ENCODE measurements at places on chromosomes 4 and X.

DNA sequence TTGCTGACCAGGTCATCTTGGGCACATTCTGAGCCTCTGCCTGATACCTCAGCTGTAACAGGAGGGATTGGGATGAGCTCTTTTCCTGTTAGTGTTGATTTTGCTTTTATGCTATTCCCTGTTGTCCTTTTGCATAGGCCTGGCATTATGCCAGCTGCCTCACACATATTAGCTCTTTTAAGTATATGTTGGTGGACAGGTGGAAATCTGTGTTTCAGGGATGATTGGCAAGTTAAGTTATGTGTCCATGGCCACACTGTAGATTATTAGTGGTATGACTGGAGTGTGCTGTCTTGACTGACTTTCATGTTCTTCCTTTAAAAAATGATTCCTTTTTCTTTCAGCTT lies 28.9 kb downstream of the NSD2 start:
- no peak for DNase-seq

DNA sequence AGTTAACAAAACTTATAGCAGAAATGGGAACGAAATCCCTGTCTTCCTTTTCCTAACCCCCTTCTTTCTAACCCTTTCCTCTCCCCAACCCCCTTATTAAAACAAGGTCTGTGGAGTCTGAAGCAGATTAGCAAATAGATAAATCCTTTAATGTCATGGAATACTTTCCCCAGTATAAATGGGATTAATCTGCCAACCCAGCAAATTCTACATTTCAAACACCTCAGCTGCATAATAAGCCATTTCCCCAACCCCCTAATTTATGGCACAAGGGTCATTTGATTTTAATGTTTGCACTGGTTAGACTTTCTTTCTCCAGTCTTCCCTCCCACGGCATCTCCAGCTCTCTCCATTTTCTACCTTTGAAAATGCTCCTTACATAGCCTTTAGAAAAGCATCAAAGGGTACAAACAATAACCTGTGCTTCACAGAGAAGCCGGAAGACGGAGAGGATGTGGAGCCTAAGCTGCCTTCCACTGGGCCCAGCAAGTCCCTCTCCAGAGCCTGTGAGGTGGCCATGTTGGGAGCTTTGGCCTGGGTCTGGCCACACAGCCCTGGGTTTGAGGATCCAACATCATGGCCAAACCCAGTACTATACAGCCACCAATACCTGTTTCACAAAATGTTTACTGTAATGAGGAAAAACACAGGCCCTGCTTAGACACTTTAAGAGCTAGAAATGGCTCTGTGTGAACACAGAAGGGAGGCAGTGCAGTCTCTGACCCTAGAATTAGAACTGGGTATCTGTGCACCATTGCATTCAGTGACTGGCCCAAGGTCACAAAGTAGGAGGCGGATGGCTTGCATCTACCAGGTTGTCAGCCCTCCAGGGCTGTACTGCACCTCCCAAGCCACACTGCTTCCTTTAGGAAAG lies 56.9 kb upstream of the SPRY1 start:
- no peak for DNase-seq

DNA sequence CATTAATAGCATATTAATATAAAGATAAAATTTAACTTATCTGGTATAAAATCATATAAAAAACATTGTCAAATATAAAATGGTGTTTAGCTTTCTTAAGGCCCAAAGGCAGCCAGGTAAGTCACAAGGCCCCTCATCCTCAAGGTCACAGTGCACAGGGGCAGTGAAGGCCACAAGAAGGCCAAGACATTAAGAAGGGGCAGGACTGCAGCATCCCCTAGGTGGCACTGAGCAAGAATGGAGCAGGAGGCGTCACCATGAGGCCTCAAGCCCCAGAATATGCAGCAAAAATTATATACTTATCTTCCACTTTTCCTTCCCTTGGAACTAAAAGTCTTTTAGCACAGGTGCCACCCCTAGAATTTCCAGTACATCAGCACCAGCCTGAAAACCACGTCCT lies 49.5 kb upstream of the MAGEA8 start:
- no peak for DNase-seq

- peak; percentile 16 for DNase-seq
Measured at GRCh38 chr4:69984030-69984443, 11.7 kb upstream of the STATH start.

- no peak for DNase-seq
Measured at GRCh38 chr4:34200535-34200934, 2043.8 kb downstream of the ARAP2 start.

- DNase-seq, result no peak
Measured at GRCh38 chrX:21014326-21014725, 359.9 kb upstream of the CNKSR2 start.

DNA sequence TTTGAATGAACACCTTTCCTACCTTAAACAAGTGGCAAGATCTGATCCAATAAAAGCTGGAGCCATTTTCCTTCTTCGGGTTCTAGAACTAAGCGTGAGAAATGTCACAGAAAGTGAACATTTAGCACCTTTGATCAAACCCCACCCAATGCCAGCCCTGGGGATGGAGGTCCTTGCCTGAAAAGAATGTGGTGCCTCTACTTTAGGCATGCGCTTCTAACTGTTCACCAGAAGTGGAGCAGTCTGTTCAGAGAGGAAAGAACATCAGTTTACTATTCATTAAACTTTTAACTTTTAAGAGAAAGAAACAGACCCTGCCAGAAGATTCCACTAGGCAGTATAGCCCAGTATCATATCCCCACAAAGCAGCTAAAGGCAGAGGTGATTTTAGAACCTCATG lies 75.9 kb downstream of the INTS12 start:
- DNase-seq, result no peak
